GM04503 (cell line): ENCODE measurements at places on chromosomes 1 and 21.

DNA sequence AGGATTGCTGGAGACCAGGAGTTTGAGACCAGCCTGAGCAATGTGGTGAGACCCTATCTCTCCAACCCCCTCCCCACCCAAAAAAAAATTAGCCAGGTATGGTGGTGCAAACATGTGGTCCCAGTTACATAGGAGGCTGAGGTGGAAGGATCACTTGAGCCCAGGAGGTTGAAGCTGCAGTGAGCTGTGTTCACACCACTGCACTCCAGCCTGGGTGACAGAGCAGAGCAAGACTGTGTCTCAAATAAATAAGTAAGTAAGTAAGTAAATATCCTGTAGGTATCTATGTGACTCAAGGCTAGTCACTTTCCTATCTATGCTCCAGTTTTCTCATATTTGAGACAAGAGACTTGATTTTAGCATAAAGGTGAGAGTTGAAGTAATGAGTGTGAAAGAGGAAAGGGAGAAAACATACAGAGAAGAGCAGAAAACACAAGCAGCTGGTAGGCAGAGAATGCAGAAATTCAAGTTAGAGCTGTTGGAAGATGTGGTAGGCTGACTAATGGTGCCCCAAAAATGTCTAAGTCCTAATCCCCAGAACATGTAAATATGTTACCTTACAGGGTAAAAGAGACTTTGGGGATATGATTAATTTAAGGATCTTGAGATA lies 7.5 kb downstream of the PPP1R12B start:
- DNase-seq = no peak

GRCh38 chr1:15465674-15466073 lies 9.1 kb downstream of the CELA2A start:
- no peak for DNase-seq

GRCh38 chr1:32066489-32066873 lies 6.3 kb upstream of the TMEM39B start:
- DNase-seq = peak; percentile 66

DNA sequence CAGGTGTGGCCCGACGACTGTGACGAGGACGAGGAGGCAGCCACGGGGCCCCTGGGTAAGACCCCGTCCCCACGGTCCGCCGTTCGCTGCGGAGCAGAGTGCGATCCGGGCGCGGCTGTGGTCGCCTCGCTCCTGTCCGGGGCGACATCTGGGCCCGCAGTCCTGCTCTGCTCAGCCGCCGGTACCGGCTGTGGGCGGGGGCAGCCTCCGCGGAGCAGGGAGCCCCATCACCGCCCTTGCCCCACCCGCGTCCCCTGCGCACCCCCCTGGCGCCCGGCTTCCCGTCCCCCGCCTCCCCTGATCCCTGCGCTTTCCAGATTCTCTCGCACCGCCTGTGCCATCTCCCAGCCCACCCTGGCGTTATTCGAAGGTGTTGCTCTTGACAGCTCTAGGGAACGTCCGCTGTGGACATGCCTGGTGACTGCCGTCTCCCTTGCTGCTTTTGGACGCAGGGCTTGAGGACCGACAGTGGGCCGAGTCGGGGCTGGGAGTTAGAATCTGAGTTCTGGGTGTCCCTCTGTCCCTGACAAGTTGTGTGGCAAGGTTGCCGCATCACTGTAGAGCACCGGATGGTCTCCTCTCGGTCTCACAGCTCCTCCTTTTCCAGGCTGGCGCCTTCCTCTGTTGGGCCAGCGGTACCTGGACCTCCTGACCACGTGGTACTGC lies 596 bp downstream of the TOR3A start:
- DNase-seq = no peak

DNA sequence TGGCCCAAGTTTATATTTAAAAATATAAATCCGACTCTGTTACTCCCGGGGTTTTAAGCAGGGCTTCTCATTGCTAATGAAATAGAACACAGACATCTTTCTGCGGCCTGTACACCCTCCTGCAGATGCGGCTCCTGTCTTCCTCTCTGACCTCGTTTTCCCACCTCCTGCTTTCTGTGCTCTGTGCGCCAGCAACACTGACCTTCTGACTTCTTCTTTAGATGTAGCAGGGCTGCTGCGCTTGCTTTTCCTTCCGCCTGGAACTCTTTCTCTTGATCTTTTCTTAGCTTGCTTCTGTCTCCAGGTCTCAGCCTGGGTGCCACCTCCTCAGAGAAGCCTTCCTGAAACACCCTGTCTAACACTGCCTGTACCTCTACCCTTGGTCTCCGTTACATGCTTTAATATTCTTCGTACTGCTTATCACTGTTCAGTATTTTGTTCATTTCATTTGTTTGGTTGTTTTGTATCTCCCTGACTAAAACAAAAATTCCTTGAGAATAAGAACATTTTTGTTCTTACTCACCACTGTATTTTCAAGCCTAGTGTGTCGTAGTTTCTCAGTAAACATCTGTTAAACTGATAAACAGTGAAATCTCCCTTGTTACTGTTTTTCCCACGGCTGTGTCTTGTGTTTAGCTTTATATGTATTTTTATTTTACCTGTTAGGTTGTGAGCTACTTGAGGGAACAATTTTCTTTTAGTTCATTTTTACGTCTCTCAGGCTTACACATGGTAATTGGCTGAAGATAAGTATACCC lies 79.0 kb downstream of the ST3GAL3 start:
- no peak for DNase-seq

- no peak for DNase-seq
Observed at GRCh38 chr1:218930472-218931241, 243.0 kb upstream of the LYPLAL1 start.

GRCh38 chr1:150567341-150567716 lies 12.1 kb downstream of the MCL1 start:
- no peak for DNase-seq

GRCh38 chr1:63624911-63625310 lies 31.7 kb downstream of the PGM1 start:
- no peak for DNase-seq

DNA sequence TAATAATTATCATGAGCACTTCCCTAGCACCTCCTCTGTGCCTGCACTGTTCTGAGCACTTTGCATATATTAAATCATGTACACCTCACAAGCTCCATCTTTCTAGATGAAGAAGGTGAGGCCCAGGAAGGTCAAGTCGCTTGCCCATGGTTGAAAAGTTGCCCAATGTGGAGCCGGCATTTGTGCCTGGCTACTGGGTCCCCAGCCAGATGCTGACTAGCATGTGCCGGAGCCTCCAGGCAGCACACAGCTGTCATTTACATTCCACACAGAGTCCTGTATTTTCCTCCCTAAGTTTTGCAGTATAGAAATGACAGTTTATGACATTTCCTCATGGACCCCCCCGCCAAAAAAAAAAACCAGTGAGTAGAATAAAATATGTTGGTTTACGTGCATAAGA lies 94.3 kb downstream of the BCAR3 start:
- no peak for DNase-seq

GRCh38 chr1:22245726-22246125 lies 102.8 kb upstream of the WNT4 start:
- DNase-seq = no peak

DNA sequence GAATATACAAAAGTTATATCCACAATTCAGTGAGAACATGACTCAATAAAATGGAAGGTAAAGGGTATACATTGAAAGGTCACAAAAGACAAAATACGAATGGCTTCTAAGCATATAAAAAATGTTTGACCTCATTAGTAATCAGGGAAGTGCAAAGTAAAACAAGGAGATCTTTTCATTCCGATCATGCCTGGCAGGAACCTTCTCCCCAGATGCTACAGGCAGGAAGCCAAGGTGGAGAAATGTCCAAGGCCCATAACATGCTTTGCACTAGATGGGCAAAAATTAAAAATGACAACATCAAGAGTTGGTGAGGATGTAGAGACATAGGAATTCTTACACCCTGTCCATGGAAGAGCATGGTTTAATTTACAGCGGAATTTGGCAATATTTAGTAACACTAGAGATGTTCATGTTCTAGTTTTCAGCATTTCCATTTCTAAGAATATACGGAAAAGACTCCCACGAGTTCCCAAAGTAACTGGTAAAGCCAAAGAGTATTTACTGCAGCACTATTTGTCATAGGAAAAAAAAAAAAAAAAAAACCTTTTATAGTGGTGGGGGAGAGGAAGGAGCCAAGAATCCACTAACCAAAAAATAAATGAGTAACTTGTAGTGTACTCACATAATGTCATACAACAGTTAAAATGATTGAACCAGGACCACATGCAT lies 184.5 kb upstream of the KAZN start:
- peak; percentile 39 for DNase-seq

- DNase-seq = no peak
Observed at GRCh38 chr1:214123061-214123784, 135.4 kb downstream of the PROX1 start.

DNA sequence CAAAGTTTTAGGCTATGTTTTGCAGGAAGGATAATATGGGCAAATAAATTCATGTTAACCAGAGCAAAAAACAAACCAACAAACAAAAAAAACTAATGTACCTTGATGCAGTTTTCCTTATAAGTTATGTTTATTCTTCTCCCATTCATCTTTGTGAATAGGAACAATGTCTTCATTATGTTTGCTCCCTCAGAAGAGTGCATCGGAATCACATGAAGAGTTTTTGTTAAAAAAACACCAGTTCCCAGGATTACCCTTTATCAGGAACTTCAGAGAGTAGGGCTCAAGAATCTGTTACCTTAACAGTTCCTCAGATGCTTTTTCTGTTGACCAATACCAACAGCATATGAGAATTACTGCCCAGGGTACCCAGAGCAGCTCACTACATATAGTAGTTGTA lies 14.6 kb upstream of the PRRC2C start:
- DNase-seq = no peak

DNA sequence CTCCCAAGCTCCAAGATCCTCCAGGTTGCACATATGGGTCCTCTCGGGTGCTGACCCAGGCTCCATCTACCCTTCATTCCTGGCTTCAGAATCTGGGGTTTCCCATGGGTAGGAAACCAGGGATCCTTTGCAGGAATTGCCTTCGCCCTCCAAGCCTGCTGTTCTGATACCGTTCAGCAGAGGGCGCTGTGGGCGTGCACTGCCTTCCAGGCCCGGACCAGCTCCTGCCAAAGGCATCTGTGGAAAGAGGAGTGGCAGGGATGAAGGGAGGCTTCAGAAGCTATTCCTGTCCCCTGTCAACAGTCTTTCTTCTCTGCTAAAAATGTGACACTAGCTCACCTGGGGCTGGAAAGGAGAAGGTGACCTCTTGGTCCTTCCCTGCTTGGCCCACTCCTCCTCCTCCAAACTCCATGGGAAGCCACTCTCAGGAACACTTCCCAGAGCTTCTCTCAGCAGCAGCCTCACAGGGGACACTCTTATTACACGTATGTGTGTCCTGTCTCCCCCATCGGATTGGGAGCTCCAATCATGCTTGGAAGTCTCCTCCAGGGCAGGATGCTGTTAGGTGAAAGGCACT lies 71.2 kb downstream of the VWA5B1 start:
- no peak for DNase-seq

DNA sequence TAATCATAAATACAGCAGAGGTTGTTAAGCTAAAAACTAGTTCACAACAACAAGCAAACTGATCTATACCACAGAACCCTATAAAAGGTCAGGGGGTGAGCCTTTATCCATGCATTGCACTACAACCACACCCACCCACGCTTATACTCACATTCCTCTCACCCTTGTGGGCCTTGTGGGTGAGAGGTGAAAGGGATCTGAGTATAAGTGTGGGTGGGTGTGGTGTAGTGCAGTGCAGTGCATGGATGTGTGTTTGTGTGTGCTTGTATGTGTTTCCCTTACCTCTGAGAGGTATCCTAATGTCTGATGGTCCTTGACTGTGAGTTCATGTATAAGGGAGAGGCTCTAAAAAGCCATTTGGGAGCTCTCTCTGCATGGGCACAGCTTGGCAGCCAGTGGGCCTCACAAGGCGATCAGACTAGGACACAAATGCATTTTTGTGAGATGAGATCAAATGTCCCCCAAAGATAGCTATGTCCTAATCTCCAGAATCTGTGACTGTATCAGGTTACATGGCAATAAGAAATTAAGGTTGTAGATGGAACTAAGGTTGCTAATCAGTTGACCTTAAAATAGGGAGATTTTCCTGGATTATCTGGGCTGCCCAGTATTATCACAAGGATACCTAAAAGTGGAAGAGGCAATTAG lies 95.5 kb upstream of the DPT start:
- DNase-seq = no peak

DNA sequence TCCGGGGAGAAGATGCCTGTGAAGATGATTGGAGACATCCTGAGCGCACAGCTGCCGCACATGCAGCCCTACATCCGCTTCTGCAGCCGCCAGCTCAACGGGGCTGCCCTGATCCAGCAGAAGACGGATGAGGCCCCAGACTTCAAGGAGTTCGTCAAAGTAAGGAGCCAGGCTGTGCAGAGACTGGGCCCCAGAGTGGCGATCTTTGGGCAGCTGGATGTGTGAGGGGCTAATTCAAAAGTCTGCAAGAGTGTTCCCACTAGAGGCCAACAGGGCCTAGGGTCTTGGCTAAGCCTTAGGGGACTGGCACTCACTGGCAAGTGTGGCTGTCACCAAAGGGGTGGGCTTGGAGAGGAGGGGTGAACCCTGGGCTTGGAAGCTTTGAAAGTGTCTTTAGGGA lies 50.4 kb downstream of the ATP5PO start:
- no peak for DNase-seq

DNA sequence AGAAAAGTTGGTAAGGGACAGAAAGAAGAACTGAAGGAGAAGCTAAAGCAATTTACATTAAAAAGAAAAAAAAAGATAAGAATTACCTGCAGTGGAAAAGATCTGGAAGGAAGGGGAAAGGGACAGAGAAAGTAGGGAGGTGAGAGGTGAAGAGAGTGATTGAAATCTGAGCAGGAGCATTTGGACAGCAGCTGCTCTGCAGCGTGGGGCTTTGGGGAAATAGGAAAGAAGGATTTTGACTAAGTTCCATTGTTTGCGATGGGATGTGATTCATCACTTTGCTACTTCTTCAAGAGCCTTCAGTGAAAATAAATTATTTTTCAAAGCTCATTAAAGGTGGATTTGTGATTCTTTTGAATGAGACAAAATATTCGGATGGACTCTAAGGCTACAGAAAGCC lies 26.1 kb upstream of the NMNAT2 start:
- no peak for DNase-seq

- no peak for DNase-seq
Observed at GRCh38 chr21:44456214-44456914, 1.1 kb downstream of the LRRC3 start.

GRCh38 chr1:22470227-22470626 lies 18.6 kb downstream of the ZBTB40 start:
- no peak for DNase-seq

DNA sequence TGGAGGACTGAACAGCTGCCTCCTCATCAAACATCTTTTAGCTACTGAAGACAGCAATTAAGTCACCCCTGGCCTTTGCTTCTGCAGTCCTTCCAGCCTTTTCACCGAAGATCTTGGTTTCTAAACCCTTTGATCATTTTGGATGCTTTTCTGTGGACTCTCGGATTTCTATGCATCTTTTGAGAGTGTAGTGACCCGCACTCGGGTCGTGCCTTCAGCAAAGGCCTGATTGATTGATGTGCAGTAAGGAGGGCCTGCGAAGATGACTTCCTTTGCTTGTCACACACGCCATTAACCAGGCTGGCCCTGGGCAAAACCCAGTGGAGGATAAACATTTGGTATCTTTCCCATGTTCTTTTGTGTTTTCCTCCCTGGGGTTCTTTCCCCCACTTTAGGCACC lies 157.5 kb upstream of the CD34 start:
- no peak for DNase-seq
